Panc1 (cell line): ENCODE measurements at places on chromosomes 3 and 15. TPM values are rescaled to one million over a fixed set of nuclear protein-coding genes. Genes with fewer than 3 reads are reported as not detected.

GOLGA8Q gene
- total RNA-seq = 1.1 TPM

ZMYND10 gene
- total RNA-seq = 3.6 TPM

IP6K2 gene
- 50.2 TPM for total RNA-seq

AADACL2 gene
- total RNA-seq = not detected

C3orf52 gene
- total RNA-seq = 12.6 TPM

DNA sequence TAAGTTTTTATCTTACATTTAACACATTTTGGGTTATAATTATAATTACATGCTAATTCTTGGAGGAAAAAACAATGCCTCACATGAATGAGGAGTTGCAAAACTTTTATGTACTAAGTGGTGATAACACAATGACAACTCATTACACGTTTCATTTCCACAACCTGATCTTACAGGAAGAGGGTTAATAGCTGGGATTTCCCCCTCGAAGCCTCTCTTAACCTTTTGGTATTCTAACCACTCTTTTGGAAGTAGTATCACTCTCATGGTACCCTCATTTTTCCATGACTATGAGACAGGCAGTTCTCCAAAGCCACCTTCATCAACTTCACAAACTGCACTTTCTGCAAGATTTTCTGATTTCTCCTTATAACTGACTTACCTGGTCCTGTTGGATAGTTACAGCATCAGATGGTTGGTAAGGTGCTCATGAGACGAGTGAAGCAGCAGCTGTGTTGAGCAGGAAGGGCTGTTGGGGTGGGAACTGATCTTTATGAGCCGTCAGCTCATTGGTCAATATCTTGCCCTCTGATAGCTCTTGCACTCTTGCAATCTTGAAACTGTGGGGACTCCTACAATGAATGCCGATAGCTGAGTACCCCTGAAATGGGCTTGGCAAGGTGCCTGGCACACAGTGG lies 41.6 kb downstream of the ACAN start:
- no peaks in the 10 kb centered on the region for H3K36me3 ChIP-seq
- H3K4me3 ChIP-seq = no peak overlapping the region
- H3K4me1 ChIP-seq = no peaks in the 10 kb centered on the region
- no peak overlapping the region for H3K27ac ChIP-seq
- H3K27me3 ChIP-seq = no peaks in the 10 kb centered on the region
- no peak for DNase-seq

DNA sequence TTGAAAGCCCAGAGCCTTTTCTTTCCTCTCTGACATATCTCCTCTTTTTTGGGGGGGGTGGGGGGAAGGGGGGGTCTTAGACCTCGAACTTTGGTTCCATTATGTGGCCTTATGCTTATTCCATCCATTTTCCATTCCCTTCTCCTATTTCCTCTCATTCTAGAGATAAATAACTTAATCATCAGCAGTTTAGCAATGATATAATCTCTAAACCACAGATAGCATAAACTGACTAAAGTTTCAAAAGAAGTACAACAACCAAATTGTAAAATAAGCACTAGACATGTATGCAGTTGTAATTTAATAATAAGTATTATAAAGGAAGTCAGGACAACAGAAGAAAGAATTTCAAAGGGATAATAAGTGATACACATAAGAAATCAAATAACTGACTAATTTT lies 64.5 kb downstream of the AQR start:
- no peak for DNase-seq
- H3K27ac ChIP-seq = no peak overlapping the region
- H3K4me3 ChIP-seq = no peak overlapping the region
- no peaks in the 10 kb centered on the region for H3K27me3 ChIP-seq

DNA sequence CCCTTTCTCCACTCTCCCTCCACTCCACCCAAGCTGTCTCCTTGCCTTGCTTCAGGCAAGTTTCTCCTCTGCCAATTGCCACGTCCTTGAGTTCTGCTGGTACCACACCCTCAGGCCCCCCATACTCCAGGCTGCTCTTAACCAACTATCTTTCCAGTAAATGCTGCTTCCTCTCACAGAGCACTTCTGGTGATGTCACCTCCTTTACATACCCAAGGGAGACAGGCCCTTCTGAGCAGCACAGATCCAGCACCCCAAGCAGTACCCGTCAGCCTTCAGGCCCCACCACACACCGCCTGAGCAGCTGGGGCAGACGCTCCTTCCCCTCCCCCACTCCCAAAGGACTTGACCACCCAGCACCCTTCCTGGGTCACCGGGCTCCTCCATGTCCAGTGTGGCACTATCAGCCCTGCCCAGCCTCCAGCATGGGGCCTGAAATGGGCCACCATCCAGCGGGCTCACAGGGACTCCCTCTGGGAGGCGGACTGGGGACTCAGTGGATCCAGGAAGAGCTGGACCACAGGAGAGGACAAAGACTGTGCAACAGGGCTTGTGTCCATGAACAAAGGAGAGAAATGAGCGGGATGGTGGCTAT lies 50.2 kb downstream of the KLF15 start:
- no peaks in the 10 kb centered on the region for H3K36me3 ChIP-seq
- no peak overlapping the region for H3K27ac ChIP-seq
- no peaks in the 10 kb centered on the region for H3K27me3 ChIP-seq
- DNase-seq = no peak
- H3K4me1 ChIP-seq = no peaks in the 10 kb centered on the region
- H3K4me3 ChIP-seq = no peak overlapping the region

DNA sequence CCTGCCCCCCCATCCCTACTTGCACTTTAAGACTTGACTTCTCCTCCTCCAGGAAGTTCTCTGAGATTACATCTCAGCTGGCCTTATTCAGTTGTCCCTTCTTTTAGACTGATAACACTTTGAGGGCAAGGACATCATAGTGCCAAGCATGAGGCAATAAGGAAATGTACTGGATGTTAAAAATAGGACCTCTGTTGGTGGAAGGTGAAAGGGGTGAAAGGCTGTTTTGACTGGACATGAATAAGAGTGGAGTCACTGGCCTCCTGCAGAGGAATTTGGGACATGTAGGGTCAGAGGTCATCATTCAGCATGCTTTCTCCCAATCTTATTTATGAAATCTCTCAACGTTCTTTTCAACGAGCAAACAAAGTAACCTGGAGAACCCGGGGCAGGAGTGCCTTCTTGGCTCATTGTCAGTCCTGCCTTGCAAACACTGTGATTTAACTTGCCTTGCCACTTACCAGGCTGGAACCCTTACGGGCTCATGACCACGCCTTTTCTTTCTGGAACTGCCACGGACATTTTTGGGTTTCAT lies 38.6 kb downstream of the TRIM71 start:
- no peak overlapping the region for H3K4me3 ChIP-seq
- DNase-seq = no peak
- H3K27ac ChIP-seq = no peak overlapping the region
- H3K27me3 ChIP-seq = no peaks in the 10 kb centered on the region
- no peaks in the 10 kb centered on the region for H3K4me1 ChIP-seq

- no peaks in the 10 kb centered on the region for H3K36me3 ChIP-seq
- no peaks in the 10 kb centered on the region for H3K27me3 ChIP-seq
- no peaks in the 10 kb centered on the region for H3K4me1 ChIP-seq
- no peak for DNase-seq
- no peak overlapping the region for H3K27ac ChIP-seq
- no peak overlapping the region for H3K4me3 ChIP-seq
Observed at GRCh38 chr3:151224268-151224866, 21.4 kb upstream of the GPR171 start.

DNA sequence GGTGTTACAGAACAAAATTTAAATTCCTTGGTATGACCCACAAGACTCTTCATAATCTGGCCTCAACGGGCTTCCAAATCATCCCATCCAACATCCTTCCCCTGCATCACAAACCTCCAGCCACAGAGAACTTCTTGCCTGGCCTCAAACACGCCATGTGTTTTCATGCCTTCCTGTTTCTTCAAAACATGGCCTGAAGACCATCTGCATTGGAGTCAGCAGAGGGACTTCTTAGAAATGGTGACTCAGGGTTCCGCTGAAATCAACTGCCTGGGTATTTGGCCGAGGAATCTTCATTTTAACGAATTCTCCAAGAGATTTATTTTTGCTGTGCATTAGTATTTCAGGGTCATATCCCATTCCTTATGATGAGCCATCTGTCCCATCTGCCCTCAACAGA lies 138.1 kb upstream of the RAP2B start:
- H3K4me3 ChIP-seq = no peak overlapping the region
- no peaks in the 10 kb centered on the region for H3K36me3 ChIP-seq
- H3K27ac ChIP-seq = no peak overlapping the region
- H3K27me3 ChIP-seq = peaks cover 6% of the 10 kb centered on the region; the same call in 1 of the 2 replicates
- DNase-seq = no peak

- no peak for DNase-seq
- no peaks in the 10 kb centered on the region for H3K27me3 ChIP-seq
- no peaks in the 10 kb centered on the region for H3K4me1 ChIP-seq
- no peaks in the 10 kb centered on the region for H3K36me3 ChIP-seq
- H3K27ac ChIP-seq = no peak overlapping the region
Observed at GRCh38 chr3:7518026-7518425, 657.1 kb downstream of the GRM7 start.

- no peaks in the 10 kb centered on the region for H3K4me1 ChIP-seq
- H3K4me3 ChIP-seq = no peak overlapping the region
- no peak overlapping the region for H3K27ac ChIP-seq
- H3K27me3 ChIP-seq = no peaks in the 10 kb centered on the region
Observed at GRCh38 chr3:157107037-157107436, 52.9 kb downstream of the CCNL1 start.

DNA sequence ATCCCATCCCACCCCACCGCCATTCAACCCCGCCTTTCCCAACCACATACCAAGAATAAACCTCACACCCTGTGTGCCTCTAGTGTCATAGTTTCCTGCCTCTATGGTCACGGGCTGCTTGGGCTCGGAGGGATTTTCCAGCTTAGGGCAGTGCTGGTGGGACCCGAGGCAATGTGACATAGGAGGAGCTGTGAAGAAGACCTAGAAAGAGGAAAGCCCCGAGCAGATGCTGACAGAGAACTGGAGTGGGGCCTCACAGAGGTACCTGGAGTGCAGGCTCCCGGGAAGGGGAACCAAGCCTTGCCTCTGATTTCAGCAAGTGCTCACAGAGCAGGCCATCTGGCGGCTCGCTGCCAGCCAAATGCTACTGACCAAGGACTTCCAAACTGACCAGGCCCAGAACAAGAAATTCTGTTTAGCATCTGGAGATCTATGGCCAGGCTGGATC lies 27.5 kb downstream of the BHLHE40 start:
- H3K27me3 ChIP-seq = no peaks in the 10 kb centered on the region
- DNase-seq = no peak
- no peak overlapping the region for H3K27ac ChIP-seq
- H3K4me1 ChIP-seq = peaks cover 5% of the 10 kb centered on the region
- H3K36me3 ChIP-seq = no peaks in the 10 kb centered on the region
- no peak overlapping the region for H3K4me3 ChIP-seq
